ENCODE measurements at places on chromosomes 11 and 22.

GRCh38 chr11:82994604-82995230 is 77.0 kb downstream of the RAB30 start:
- no peak for DNase-seq

DNA sequence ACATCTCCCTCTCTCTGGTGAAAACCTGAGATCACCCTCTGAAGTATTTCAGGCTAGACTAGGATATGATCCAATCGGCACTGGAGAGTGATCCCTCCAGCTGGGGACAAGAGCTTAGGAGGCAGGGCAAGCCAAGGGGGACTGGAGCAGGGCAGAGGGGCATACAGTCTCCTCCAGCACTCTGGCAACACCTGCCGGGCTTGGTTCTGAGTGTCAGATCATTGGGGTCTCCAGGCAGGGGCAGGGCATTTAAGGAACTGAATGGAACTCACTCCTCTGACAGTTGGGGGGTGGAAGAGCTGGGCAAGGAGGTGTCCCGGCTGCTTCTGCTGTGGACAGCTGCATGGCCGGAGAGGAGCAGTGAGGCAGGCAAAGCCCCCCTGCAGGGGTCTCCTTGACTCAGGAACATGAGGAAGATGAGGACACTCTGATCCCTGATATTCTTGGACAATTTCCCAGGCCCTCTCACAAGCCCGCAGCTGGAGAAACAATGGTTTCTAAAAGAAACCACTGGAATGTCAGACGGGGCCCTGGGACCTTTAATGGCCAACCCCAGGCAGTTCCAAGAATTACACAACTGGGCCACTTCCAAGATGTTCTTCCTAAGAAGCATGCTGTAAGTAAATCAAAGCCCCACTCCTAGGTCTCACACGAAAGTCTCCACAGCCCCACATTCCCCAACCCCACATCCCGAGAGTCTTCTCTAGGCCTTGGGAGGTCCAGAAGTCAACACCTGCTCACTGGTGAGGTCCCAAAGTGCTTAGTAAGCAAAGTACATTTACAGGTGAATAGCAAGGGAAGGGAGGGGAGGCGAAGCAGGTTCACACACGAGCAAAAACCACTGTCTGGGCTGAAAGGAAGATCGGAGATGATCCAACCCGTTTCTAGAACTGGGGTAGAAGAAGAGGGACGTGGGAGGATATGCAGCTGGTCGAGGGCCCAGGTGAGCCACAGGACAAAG is 1.2 kb upstream of the CCDC86 start:
- no peak for DNase-seq

DNA sequence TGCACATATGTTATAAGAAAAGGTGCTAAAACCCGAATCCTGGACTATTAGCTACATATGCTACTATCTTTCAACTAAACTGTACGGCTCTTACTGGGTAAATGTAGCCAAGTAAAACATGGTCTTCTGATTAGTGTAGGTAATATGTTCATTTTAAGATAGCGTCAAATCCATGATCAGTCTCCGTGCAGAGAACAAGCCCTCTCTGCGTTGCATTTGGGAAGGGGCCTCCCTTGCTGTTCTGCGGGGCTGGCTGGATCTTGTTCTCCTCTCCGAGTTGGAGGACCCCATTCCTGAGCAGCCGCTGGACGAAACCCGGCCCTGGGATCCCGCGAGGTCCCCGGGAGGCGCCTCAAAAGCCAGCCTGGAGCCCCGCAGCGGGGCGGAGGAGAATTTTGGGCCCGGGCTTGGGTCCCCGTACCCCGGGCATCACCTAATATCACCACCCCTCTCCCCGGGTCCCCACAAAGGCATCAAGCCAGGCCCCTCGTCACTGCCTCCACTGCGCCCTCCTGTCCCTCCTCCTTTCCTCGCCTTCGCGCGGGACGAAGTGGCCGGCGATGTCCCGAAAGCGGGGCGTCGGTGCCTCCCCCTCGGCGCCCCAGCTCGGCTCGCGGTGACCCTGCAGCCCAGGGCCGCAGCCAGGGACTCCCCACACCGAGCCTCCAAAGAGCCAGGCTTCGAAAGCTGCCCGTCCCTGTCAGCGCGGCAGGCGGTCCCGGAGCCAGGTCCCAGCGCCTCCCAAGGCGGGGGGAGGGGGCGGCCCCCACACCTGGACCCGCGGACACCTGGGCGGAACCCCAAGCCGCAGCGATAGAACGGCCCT is 54.5 kb upstream of the FBXO3 start:
- no peak for DNase-seq

GRCh38 chr11:44976576-44976975 is 25.9 kb upstream of the TP53I11 start:
- DNase-seq = no peak

- DNase-seq = no peak
Measured at GRCh38 chr11:44213148-44213547, 96.8 kb downstream of the ALX4 start.

GRCh38 chr11:46977038-46977813 is 40.7 kb downstream of the CSTPP1 start:
- no peak for DNase-seq

DNA sequence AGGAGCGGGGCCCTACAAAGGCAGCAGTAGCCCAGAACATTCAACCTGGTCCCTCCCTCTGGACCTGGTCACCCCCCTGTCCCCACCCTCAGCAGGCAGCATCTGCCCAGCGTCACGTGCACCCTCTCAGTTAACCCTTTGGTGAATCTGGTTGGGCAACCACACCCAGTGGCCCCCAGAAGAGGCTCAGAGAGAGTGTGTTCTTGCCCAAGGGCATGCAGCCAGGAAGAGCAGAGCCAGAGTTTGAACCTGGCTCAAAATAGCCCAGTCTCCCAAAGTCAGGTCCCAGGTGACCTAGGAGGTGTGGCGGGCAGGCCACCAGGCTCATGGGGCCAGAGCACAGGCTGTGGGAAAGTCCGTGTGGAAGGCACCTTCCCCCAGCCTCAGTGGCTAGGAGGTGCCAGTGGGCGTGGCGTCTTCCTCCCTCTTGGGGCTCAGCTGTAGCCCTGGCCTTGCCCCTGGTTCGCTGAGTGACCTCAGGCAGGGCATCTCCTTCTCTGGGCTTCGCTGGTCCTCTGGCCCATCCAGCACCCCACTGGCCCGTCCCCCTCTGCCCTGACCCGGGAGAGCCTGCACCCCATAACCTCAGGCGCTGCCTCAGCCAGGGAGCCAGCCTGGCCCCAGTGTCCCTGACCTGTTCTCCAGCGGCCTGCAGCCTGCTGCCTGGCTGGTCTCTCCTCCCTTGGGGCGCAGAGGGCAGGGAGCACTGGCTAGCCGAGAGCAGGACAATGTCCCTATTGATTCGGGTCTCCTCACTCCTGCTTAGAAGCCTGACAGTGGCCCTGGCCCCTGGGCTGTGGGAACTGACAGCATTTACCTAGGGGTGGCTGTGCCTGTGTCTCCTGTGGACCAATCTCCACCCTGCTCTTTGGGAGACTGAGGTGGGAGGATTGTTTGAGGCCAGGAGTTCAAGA is 7.0 kb downstream of the ALDH3B1 start:
- no peak for DNase-seq

DNA sequence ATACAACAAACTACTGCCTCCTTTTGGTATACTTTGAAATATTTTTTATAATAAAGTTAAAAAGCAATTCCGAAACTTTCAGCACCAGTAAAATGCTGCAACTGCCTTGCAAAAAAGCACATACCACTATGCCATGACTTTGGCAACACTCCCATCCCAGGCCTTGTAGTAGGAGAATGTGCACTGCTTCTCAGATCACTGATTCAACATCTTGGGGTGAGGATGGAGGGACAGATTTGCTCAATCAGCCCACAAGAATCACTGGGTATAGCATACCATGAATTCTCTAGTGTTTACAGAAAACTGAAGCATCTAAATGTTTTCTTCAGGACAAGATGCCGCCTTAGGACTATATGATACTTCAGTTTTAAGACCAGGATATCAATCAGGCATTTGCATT is 14.9 kb downstream of the EIF4ENIF1 start:
- no peak for DNase-seq

DNA sequence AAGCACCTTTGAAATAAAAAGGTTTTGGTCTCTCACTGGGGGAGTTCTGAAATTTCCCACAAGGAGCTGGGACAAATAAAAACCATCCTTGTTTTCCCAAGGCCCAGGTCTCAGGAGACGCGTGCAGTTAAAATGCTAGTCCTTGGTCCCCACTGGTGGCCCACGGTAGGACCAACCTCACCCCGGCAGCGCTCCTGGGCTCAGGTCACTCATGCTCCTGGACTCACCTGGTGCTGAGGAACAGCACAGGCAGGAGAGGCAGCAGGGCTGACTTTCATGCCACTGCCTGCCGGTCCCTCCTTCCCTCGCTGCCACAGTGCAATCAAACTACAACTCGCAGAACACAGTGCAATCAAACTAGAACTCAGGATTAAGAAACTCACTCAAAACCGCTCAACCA is 356.8 kb upstream of the CCDC179 start:
- DNase-seq = no peak

DNA sequence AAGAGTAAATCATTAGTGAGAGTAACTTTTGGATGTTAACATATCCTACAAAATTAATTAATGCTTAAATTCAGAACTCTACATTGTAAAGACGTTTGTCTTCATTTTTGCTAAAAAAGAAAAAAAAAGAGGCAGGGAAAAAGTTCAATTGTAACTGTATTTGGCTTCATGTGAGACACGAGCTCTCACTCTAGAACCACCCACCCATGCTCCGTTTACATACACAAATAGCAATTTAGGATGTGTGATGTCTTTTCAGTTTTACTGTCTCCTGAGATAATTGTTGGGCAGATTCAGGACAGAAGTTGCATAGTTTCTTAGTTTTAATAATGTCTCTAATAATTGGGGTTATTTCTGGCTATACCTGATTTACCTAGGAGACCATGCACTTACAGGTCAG is 248.6 kb downstream of the AASDHPPT start:
- DNase-seq = no peak

DNA sequence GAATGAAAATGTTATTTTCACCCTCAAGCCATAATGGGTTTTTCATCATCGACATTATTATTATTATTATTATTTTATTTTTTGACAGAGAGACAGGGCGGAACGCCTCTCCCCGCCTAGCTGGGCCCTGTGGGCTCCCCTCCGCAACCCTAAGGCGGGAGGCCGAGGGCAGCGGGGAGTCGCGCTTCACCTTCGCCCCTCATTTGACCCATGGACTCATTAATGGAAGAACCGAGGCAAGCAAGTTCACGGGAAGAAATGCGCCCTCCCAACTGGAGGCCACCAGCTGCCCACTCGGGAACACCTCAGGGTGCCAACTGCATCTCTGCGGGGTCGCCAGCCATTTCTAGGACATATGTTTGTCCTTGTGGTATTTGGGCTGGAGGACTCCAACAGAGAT is 115.3 kb upstream of the KIRREL3 start:
- DNase-seq = no peak

GRCh38 chr11:95576146-95576845 is 213.3 kb downstream of the FAM76B start:
- no peak for DNase-seq

GRCh38 chr11:96311120-96311568 is 31.9 kb downstream of the MAML2 start:
- no peak for DNase-seq

GRCh38 chr11:117502015-117502778 is 174.5 kb downstream of the CEP164 start:
- DNase-seq = no peak

DNA sequence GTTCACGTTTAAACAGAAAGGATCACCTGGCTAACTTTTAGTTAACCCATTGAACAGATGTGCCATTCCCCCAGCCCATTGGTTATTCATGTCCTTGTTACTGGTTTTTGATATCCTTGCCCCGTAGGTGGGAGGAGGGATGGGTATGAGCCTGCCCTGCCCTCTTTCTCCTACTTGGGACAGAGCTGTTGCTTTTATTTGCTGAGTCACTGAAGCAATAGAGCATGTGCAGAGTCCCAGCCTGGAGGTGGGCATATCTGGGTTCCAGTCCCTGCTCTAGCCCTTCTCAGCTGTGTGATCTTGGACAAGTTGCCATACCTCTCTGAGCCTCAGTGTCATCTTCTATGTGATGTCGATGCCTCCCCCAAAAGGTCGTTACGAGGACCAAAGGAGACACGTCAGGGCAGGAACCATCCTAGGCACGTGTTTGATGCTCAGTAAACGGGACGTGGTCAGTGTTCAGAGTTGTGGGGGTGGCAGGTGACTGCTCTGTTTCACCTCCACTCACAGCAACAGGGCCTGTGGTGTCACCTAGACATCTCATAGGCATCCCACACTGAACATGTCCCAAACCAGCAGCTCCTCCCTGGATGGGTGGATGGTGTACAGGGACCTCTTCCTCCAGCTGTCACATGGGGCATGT is 61.0 kb downstream of the BMAL1 start:
- DNase-seq = no peak
